ENCODE measurements at places on chromosomes 6 and 20.
A peak's percentile ranks its signal among the peaks of the same experiment; 100 is the strongest.

GRCh38 chr6:151635741-151636140 lies 141.9 kb downstream of the CCDC170 start:
- DNase-seq = no peak

- no peak for DNase-seq
These were observed 9.1 kb downstream of the TXLNB start for GRCh38 chr6:139282684-139283083.

- DNase-seq = no peak
These were observed 14.9 kb upstream of the HDDC2 start for GRCh38 chr6:125316621-125317020.

DNA sequence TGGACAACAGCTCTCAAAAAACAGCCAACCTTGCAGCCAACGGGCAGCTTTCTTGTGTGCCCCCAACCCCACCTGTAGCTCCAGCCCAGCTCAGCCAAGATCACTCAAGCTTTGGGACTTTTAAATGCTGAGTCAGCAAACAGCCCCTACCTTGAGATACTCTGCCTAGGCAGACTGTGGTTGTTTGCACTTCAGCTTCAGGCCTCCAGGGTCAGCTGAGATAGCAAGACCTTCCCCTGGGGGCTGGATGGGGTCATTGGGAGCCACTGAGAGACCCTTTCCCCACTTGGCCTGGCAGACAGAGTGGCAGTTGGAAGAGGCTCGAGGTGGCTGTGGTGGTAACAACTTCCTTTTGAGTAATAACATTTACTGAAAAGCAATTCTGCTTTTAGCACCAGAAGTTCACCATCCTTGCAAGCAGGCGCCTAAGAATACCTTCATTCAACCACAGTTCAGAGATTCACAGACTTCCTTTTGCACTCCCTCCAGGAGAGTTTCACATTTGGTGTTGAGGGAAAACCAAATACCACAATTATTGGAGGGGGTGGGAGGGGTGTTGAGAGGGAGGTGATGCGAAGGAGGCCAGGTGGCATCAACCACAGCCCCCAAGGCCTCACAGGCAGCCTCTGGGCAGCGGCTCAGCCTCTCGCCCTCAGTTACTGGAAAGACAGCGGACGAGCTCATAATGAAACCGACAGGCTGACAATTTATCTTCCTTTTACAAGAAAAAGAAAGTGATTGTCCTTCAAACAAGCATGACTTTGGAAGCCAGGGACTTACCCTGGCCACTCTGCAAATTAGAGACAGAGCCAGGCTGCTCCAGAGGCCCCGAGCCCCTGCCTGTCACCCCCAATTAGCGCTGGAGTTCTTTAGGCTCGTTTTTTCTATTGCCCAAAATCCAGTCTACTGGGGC lies 148.1 kb downstream of the CEBPB start:
- DNase-seq = no peak

- DNase-seq = peak; percentile 64
These were observed 28.8 kb downstream of the PDE7B start for GRCh38 chr6:135880066-135880972.

DNA sequence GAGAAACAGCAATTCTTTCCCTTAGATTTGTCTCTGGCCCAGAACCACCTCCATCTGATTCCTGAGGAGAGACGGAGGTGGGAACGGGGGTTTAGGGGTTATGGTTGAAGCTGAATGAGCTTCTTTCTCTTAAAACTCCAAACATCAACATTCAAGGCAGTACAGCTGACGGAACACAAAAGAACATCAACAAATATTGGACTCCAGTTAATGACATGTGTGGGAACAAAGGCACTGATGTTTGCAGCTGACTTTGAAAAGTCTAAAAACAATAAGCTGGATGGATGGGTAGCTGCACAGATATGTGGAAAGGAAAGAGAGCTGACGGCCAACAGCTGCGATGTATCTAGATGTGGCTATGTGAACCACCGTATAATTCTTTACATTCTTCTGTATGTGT lies 256.5 kb downstream of the SOD2 start:
- no peak for DNase-seq

- DNase-seq = no peak
These were observed 227.9 kb upstream of the MARCKS start for GRCh38 chr6:113629256-113629655.

DNA sequence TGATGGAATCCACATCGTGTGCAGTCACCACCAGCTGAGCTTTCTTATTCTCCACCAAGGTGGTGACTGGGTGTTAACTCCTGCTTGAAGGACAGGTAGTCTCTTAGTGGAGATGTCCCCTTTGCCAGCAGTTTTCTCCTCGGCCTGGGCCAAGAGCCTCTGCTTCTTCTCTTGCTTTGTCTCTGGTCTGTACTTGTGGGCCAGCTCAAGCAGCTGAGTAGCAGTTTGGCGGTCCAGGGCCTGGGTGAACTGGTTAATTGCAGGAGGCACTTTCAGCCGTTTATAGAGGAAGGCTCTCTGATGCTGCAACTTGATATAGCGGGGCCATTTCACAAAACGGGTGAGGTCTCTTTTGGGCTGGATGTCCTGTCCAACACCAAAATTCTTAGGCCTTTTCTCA lies 76.0 kb upstream of the NNAT start:
- DNase-seq = no peak

DNA sequence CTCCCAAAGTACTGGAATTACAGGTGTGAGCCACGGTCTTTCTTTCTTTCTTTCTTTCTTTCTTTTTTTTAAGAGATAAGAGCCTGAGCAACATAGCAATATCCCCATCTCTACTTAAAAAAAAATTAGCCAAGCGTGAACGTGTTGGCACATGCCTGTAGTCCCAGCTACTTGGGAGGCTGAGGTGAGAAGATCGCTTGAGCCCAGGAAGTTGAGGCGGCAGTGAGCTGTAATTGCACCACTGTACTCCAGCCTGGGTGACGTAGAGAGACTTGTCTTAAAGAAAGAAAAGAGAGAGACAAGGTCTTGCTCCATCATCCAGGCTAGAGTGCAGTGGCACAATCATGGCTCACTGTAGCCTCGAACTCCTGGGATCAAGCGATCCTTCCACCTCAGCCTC lies 162.0 kb upstream of the MLN start:
- no peak for DNase-seq

GRCh38 chr6:161743509-161744178 lies 469.8 kb upstream of the AGPAT4 start:
- DNase-seq = no peak

DNA sequence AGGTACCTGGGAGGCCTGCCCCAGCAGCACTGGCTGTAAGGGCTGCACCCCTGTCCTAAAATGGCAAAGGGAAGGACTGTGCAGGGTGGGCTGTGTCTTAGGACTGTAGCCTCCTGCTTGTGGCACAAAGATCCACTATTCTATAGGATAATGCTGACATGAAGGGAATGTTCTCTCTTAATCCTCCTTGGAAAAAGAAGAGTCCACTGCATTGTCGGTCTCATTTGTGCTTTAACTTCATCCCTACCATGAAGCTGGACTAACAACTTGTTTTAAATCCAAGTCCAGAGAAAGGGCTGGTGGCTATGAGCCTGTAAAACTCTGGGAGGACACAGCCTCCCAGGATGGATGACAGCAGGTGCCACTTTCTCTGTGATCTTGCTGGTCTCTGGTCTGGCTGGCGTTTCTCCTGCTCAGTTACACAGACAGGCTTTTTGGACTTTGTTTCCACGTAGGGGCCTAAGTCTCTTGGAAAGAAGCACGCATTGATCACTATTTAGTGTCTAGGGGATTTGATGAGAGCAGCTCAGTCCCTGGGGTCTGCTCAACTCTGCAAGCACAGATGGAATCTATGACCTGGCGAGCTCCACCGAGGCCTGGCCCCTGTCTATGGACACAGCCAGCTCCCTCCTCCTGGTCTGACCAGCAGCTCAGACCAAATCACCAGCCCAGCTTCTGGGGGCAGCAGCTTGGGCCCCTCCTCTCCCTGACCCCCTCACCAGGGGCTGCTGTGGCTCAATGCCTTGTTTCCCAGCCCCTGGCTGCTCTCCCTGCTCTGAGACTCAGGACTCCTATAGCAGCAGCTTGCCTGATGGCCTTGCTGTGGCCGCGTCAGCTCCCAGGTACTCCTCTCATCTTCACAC lies 4.8 kb downstream of the CST3 start:
- DNase-seq = no peak

GRCh38 chr6:43720999-43721398 lies 33.4 kb upstream of the MRPS18A start:
- no peak for DNase-seq

DNA sequence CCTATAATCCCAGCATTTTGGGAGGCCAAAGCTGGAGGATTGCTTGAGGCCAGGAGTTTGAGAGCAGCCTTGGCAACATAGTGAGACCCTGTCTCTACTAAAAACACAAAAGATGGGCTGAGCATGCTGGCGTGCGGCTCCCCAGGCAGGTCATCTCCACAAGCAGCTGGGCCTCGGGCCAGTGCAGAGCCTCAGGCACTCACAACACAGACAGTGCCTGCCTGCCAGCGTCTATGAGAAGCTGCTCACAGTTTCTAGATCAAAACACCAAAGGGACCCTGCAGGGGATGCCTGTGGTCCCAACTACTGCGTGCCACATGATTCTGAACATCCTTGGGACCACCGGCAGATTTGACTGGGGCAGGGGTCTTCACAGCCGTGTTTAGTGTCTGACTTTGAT lies 59.4 kb downstream of the GINS1 start:
- no peak for DNase-seq

DNA sequence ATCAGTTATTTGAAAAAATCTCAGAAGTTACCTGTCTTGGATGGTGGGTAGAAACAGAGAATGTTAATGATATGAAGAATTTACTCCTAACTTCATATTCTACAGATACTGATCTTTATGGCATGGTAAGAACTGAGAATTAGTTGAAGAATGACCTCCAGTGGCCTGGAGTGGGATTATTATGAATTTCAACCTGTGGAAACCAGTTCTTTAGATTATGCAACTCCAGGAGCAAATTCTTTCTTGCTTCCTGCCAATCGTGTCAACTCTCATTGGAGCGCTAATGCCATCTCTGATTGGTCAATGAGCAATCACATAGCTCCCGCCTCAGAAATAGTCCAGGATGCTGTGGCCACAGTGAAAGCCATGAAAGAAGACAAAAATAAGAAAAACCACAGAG lies 40.6 kb downstream of the LYRM2 start:
- peak; percentile 53 for DNase-seq

Measured in HTR-8/SVneo (cell line).